ENCODE measurements at places on chromosomes 2 and 18.
A peak's percentile ranks its signal among the peaks of the same experiment; 100 is the strongest.

DNA sequence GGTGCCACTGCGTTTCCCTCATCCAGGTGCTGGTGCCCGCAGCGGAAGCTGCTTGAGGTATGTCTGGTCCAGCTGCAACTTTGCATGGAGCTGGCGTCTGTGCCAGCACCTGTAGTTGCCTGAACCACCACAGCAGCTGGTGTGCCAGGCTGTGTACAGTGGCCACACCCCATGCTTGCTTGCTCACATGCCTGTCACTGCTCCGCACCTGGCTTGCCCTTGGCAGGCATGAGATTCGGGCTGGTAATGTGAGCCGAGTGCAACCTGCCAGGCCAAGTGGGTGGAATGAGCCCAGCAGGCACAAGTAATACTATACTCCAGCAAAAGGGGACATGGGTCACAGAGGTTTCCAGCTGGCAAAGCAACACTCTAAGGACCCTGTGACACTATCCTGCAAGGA lies 1123.3 kb upstream of the ACVR2A start:
- no peak for ATAC-seq

GRCh38 chr2:58762176-58762781 lies 521.2 kb upstream of the FANCL start:
- peak; percentile 64 for ATAC-seq

DNA sequence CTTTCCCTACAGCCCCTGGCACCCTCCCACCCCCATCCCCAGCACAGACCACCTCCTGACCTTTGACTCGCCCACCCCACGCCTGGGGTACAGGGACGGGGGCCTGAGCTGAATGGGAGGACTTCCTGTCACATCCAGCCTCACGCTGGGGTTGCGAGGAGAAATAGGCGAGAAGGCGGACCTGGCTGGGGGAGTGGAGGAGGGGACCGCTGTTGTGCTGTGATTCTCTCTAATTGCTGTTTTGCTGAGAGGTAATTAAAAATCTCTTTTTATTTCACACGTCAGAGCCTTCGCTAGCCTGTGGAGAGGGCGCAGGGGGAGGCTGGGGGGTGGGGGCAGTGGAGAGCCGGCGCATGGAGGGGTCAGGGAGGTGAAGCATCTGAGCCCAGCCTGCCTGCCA lies 9.7 kb upstream of the ECEL1 start:
- ATAC-seq = no peak

DNA sequence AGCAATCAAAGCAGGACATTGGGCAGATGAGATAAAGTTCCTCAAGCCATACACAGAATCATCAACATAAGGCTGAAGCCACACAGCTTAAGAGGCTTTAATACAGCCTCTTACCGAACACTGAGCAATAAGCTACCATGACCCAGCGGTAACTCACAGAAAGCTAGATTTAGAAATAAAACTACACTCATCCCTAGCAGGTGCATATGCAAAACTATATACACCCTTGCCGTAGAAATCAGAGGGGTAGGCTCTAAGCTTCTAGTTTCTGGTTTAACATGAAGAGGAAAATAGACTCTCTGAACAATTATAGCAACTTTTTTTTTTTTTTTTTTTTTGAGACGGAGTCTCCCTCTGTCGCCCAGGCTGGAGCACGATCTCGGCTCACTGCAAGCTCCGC lies 428.8 kb upstream of the FIGN start:
- no peak for ATAC-seq

- ATAC-seq = no peak
Observed at GRCh38 chr2:96103761-96104486, 12.4 kb downstream of the ADRA2B start.

DNA sequence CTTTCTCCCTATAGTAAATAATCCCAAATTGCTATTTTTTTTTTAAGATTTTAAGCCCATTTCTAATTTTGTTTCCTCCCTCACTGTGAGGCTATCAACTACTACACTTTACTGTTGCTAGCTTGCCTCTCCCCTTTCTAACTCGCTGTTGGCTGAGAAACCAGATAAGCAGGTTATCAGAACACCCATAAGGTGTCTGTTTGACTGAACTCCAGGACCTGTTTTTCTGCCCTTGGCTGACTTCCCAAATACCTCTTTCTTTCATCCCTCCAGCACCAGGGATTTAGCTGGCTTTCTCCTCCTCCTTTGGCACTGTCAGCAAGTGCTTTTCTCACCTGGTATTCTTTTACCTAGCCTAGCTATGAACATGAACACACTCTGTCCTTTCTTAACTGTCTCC lies 11.1 kb downstream of the TRAK2 start:
- ATAC-seq = no peak

GRCh38 chr2:158394453-158394852 lies 62.1 kb downstream of the CCDC148 start:
- no peak for ATAC-seq

DNA sequence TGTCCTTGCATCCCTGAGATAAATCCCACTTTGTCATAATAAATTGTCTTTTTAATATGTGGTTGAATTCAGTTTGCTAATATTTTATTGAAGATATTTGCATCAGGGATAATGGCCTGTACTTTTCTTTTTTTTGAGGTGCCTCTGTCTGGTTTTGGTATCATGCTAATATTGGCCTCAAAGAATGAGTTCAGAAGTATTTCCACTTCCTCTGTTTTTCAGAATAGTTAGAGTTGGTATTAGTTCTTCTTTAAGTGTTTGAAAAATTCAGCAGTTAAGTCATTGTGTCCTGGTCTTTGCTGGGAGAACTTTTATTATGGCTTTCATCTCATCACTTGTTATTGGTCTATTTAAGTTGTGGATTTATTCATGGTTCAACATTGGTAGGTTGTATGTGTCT lies 464.1 kb upstream of the CRIM1 start:
- no peak for ATAC-seq

- no peak for ATAC-seq
Observed at GRCh38 chr2:48444404-48444803, 85.5 kb upstream of the STON1 start.

DNA sequence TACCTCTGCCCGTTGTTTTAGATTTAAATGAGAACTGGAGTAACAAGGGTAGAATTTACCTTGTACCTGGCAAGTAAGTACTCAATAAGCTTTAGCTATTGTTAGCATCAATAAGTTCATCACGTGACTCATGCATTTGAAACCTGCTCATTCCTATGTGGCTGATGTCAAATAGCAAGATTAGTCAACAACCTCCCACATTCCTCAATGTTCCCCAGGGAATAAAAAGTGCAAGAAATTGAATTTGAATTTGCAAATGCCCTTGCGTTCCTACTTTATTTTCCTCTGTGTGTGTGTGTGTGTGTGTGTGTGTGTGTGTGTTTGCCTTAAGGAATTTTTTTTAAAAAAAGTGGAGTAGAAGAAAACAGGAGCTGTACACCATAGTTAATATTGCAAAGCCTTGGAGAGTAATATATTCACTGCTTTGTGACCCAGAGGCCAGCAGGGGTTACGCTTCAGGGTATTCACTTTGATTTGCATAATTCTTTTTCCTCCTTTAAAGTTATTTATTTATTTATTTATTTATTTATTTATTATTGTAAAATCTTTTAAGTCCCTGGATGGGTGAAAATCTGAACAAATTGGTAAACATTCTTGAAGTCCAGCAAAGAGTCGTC lies 43.9 kb upstream of the DNAH7 start:
- ATAC-seq = no peak

DNA sequence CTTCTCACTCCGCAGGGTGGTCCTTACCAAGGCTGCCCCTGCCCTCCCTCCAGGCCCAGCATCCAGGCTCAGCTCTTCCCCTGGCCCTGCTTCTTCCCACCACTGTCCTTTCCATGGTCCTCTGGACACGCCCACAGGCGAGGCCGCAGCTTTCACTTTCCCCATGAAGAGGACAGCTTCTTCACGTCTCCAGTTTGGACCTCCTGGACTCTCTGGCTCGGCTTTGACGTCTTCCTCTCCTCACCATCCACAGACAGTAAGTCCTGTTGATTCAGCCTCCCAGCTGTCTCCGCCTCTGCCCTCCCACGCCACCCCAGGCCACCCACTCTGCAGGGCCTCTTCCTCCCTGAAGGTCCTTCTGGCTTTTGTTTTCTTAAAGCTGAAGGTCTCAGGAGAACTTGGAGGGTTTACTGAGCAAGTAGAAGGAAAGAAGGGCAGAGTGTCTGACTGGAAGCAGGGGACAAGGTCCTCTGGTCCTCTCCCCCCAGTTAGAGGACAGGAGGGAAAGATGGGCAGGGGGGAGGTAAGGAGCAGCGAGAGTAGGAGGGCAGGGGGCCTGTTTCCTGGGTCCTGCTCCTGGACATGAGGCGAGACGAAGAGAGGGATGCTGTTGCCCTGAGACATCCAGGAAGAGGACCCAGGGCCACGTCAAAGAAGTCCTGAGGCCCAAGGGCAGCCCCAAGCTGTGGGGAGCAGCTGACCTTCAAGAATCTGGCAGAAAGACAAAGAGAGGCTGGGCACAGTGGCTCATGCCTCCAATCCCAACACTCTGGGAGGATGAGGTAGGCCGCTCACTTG lies 24.7 kb upstream of the NMUR1 start:
- ATAC-seq = no peak

GRCh38 chr2:234241656-234242458 lies 191.4 kb downstream of the SPP2 start:
- no peak for ATAC-seq

- ATAC-seq = no peak
Observed at GRCh38 chr2:21382701-21383520, 259.1 kb downstream of the TDRD15 start.

DNA sequence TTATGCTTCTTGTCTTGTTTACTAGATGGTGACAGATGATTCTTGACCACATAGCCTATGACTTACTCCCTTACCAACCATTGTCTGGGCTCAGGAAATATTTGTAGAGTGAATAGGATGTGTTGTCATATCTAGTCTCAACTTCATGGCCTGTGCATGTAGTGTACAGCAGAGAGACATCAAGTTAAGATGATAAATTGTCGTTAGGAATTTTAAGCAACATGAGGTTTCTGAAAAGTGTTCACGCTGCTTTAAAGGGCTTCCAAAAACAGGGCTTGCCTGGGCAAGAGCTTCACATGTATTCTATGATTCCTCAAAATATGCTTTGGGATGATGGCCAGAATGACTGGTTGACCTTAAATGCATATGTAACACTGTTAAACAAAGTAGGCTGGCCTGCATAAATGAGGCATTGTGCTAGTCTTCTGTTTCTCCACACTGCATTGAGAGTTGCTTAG lies 424.0 kb downstream of the RND3 start:
- ATAC-seq = no peak

DNA sequence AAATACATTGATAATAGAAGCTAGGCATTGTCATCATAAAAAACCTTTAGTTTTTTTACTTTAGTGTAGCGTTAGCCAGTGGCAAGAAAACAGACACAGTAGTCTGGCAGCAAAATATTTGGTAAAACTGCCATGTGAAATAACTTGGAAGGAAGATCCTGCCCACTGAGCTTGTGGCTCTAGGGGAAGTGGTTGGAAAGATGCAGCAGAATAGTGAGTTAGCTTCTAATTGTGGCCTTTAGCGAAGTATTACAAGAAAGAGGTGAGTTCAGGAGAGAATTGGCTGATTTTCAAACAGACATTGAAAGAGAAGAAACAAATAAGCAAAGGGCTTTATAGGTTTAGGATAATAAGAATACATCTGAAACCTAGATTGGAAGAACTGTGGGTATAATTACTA lies 1887.8 kb upstream of the CELF4 start:
- no peak for ATAC-seq

DNA sequence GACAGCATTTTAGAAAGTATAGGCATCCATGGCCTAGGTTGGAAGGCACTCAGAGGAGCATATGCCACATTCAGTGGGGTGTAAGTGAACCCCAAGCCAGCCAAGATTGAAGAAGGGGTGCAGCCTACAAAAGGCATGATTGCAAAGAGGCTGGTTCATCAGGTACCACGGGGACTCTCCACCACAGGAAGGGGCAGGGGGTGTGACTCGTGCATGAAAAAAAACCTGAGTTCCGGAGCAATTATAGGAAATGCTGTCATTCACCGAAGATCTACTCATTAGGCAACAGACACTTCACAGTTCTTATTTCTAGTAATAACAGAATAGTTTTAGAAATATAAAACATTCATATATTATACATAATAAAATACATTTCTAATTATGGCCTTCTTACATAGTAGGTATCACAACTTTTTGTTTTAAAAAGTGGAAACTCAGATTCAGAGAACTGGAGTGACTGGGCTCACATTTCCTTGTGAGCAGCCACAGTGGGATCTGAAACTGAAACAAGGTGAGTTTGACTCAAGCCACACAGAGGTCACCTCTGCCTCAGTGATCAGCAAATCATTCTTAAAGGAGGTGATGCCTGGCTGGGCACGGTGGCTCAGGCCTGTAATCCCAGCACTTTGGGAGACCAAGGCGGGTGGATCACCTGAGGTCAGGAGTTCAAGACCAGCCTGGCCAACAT lies 188.4 kb upstream of the GYPC start:
- peak; percentile 67 for ATAC-seq

DNA sequence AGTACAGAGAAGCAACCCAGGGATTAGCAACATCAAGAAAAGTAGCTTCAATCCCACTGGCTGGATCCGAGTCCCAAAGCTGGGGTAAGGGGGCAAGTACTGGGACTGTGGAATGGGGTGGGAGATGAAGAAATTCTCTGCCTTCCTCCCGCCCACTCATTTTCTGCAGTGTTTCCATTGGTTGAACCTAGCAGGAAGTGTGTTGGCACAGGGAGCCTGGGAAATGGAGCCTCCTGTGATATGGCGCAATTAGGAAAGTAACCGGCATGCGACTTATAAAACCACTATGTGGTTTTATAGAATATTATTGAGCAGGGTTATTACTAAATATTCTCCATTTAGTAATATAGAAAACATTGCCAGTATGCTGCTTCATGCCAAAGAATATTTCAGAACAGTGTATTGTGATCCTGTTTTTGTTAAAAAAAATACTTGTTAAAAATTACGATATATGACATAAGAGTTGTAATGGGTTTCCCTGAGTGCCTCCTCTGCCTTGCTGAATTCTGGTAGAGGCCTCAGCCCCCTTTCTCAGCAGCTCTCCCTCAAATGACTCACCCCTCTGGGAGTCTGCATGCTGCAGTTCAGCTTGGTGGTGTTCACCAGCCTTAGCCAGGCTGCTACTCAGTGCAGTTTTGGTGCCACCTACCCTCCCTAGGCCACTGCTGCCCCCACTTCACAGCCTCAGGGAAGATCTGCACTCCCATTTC lies 60.5 kb downstream of the HK2 start:
- no peak for ATAC-seq
